Activated T-cell treated with anti-CD3 and anti-CD28 coated beads for 1 hour (primary cell): ENCODE measurements at places on chromosomes 16 and 17.

- no peak for DNase-seq
Observed at GRCh38 chr17:13200671-13201070, 182.8 kb upstream of the ELAC2 start.

GRCh38 chr16:85994492-85995490, 95.8 kb downstream of the IRF8 start:
- DNase-seq, result no peak

- no peak for DNase-seq
Observed at GRCh38 chr17:41657176-41657754, 31.4 kb upstream of the EIF1 start.

- no peak for DNase-seq
Observed at GRCh38 chr17:41098042-41098441, at the start of gene KRTAP4-8. KRTAP4-8 (minus strand) TSS chr17:41098142; CDS start chr17:41098084, 58 bp downstream.

DNA sequence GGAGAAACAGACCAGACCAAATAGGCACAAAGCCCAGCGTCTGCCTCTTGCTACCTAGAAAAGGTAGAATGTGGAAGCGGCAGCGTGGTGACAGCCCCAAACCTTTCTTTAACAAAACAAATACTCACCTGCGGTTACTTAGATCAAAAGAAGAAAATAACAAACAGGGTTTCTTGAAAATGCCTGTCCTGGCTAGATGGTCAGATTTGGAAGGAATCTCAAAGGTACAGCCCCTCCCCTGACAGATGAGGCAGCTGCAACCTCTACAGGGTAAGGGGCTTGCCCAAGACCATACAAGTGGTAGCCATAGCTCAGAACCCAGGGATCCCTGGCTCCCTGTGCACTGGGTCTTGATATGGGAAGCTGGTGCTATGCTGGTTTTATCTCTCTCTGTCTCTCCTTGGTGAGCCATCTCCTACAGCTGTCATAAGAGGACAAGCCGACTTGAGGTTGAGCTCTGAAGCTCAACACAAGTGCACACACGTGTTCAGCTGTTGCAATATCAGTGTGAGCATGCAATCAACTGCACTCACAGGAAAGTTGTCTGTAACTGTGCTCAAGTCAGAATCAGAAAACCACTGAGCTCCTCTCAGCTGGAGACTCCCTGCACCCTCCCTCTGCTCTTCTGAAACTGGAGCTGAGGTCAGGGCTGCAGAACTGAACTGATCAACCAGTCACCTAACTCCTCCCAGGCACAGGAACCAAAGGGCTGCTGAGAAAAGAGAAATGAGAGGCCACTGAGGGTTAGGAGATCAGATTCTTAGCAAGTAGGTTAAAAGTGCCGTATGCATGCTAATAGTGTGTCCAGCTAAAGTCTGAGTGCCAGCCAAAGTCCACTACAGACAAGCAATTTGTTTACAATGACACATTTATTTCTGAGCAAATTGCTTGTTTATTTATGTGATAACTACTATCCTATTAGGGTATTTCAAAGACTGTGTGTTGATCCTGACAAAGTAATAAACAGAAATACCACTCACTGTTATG, 6.1 kb upstream of the RNF157 start:
- DNase-seq, result no peak

DNA sequence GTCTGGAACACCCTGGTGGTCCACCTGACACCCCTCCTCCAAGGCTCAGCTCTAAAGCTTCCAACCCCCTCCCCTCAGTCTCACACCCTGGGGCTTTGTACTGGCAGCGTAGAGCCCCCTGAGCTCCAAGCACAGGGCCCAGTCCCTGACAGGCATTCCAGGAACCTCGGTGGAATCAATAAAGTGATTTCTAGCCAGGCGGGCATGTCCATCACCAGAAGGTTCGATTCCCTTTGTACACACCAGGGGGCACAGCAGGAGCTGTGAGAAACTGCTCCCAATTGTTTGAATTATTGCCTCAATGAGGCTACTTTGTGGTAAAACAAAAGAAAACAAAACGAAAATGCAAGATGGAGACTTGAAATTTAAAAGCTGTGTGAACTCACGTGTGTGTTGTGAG, 51.8 kb downstream of the SMPD3 start:
- peak; percentile 42 for DNase-seq

GRCh38 chr16:15811481-15812400, 45.1 kb downstream of the MYH11 start:
- DNase-seq, result no peak

GRCh38 chr17:27905447-27906225, 12.5 kb upstream of the LYRM9 start:
- no peak for DNase-seq

- DNase-seq, result no peak
Observed at GRCh38 chr17:70989280-70989679, 819.9 kb downstream of the KCNJ2 start.

- no peak for DNase-seq
Observed at GRCh38 chr16:57769541-57770145, 32.6 kb downstream of the KIFC3 start.

GRCh38 chr17:80873307-80873951, 118.2 kb upstream of the CHMP6 start:
- no peak for DNase-seq

DNA sequence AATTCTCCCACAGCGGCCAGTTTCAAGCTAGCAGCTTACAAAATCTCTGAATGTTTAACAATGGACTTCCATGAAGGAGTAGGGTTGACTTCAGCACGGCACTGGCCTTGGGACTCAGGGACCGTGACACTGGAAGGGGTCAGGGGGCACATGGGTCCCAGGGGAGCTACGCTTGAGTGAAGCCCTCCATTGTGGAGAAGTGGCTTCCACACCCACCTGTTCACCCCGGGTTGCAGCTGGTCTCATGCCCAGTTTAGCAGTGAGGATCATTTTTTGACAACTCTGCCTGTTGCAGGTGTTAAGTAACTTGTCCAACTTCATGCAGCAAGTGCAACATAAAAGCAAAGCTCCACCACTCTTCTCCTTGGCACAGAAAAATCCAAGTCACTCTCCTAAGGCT, 510.2 kb downstream of the CDH13 start:
- DNase-seq, result no peak

GRCh38 chr16:1154887-1155331, 2.0 kb downstream of the CACNA1H start:
- DNase-seq, result no peak

- no peak for DNase-seq
Observed at GRCh38 chr17:12979826-12980500, 37.9 kb downstream of the ELAC2 start.

GRCh38 chr17:48841395-48841831, 10.6 kb downstream of the CALCOCO2 start:
- DNase-seq, result no peak

- DNase-seq, result no peak
Observed at GRCh38 chr17:5592382-5592781, 8.1 kb upstream of the NLRP1 start.

- DNase-seq, result no peak
Observed at GRCh38 chr17:53353919-53354351, 468.8 kb upstream of the KIF2B start.

- no peak for DNase-seq
Observed at GRCh38 chr17:79888009-79888540, 48.8 kb upstream of the CBX4 start.

DNA sequence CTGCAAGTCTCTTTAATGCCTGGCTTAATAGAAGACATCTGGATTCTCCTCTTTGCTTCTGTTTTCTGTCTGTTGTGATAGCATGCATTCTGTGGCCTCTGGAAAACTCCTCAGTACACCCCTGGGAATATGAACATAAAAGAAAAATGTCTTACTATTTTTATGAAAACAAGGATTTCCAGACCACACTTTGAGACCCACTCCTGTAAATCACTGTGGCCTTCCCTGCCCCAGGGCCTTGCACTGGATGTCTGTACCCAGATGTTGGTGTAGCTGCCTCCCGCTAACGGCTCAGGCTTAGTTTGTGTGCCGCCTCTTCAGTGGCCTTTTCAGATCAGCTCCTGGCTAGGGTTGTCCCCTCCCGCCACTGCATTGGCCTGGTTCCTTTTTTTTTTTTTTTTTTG, 126.6 kb downstream of the SOCS1 start:
- DNase-seq, result no peak

DNA sequence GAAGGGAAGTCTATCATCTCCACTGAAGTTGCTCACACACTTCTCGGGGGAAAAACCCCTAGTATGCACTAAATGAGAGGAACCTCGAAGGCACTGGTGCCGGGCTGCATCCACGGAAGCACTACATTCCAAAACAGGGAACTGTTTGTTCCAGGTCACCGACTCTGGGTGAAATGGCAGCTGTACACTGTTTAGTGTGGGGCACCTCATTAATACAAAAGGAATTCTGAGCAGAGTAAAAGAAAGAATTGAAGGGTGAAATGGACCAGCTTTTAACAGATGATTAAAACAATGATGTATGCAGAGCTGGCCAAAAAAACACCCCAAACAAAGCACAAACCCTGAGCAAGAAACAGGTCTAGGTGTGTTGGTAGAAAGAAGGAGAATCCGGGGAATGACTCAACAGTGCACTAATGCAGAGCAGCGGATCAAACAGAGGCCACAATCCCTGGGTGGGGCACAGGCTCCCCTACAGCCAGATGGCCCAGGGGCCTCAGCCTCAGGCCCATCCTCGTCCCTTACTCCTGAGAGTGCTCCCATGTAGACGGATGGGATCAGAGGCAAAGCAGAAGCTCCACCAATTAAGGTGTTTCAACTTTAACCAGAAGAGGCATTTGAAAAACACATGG, 161.5 kb downstream of the ZFHX3 start:
- DNase-seq, result no peak

- no peak for DNase-seq
Observed at GRCh38 chr17:20968913-20969616, 73.7 kb downstream of the USP22 start.

DNA sequence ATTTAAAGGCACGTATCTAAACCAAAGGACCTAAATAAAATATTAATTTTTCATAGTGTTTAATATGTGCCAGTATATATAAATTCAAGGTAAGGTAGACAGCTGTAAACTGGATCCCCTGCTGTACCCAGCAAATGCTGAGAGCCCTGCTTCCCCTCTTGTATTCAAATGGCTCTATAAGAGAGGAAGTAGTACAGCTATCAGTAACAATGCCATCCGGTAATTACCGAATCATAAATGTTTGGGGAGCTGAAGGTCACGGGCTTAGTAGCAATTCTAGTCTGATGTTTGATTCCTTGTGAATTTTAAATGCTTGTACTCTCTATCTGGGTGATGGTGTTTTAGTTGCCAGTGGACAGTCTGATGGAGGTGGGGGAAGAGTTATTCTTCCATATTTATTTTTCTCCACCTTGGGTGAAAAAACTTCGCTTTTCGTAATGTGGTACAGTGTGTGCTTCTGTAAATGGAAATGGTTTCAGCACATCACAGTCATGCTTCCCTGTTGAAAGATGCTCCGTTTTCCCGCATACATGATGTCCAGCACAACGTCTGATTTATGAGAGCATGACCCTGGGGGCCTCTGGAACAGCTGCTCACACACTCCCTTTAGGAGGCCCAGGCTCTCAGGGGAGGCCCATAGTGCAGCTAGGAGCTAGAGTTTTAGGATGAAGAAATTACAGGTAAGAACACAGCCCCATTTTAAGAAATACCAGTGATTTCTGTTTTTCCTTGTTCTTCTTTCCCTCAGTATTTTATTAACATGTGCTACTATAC, 423.9 kb downstream of the WWOX start:
- no peak for DNase-seq

GRCh38 chr16:49427771-49428170, 54.2 kb downstream of the C16orf78 start:
- no peak for DNase-seq

DNA sequence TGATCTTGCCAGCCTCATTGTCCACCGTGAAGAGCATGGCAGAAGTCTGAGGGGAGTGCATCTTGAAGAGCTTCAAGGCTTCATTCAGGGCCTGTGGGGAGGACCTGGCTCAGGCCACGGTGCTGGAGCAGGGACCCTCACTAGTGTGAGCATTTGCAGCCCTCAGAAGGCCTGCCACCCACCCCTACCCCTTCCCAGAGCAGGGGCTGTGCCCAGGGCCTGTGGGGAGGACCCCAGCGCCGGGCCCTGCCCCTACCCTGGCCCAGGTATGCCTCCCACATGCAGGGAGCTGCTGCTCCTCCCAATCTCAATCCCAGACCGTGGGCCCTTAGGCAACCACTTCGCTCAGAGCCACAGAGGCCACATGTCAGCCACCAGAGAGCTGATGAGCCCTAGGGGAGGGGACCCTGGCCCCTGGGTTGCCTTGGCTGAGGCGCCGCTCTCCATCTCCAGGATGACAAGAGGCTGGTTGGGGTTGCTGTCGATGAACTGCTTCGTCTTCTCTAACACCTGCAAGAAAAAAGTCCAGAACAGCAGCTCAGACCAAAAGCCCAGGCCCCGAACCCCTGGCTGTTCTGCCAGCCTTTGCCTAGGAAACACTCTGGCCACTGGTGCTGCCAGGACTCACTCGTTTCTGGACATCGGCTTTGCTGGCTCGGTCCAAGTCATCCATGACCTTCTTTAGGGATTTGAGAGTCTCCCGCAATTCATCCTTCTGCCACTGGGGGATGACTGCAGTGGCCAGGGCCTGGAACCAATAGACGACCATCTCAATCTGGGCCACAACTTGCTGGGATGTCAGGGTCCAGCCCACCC, 1.8 kb upstream of the EXOSC6 start:
- no peak for DNase-seq

- no peak for DNase-seq
Observed at GRCh38 chr17:48755356-48755755, 26.8 kb upstream of the HOXB13 start.
